Stimulated activated CD4-positive, alpha-beta T cell treated with anti-CD3 and anti-CD28 coated beads, Interleukin-1b, Interleukin-23, amount 100 ng/mL, for 4 hours (primary cell): ENCODE measurements at places on chromosomes 11 and 22.

GRCh38 chr11:86126862-86127261 is 58.0 kb upstream of the PICALM start:
- no peak for DNase-seq

GRCh38 chr11:46393231-46393616 is 1.6 kb upstream of the CHRM4 start:
- DNase-seq: no peak

DNA sequence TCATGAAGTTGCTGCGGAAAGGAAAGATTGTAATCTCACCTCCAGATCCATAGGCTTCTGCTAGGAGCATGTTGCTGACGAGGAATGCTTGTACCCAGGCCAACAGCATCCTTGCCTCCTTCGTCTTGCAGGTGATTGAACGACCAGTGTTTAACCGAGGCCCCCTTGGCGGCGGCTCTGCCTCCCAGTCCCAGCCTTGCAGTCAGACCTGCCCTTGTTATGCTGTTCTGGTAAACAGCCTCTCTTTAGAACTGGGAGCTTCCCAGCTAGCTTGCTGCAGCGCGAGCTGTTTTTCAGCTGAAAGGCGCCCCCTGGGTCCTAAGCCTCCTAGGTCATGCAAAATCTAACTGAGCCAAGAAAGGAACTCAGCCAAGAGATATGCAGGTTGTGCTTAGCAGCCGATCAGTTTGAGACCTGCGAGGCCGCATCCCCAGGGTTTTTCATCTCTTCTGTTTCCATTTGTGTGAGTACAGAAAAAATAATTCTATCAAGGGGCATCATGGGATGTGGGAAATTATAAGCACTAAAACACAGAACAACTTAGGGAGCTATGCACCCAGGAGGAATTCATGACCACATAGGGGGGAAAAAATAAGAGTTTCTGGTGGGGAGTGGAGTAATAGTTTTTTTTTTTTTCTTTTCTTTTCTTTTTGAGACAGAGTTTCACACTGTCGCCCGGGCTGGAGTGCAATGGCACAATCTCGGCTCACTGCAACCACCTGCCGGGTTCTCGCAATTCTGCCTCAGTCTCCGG is at the start of gene PIK3IP1:
PIK3IP1 (minus strand) TSS at position 253 of the 754 bp plus-strand sequence; CDS start at position 109, 144 bp downstream.
- DNase-seq: peak; percentile 66

DNA sequence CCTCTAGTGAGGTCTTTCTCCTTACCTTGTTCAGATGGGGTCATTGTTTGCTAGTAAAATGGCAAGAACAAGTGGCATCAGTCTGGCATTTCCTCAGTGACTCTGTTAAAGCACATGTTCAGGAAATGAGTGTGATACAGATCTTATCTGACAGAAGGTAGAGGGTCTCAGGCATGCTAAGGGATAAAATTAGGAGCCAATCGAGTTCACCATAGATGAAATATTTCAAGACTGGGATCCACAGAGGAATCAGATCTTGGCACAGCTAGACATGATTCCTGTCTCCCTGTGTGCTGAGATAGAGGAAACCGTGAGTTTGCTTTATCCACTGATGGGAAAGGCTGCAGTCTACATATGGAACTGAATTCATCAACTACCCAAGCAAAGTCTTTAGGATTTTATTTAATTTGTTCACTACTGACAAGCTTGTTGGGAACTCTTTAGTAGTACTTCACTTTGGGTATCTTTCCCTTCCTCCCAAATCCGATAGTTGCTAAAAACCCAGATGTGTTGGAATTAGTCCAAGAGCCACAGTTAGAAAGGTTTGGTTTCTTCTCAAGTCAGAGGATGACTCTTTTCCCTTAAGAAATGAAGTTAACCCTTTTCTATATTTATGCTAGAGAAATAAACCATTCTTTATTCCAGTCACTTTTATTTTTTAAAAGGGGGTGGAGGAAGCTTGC is 18.4 kb downstream of the FAM118B start:
- DNase-seq: no peak

DNA sequence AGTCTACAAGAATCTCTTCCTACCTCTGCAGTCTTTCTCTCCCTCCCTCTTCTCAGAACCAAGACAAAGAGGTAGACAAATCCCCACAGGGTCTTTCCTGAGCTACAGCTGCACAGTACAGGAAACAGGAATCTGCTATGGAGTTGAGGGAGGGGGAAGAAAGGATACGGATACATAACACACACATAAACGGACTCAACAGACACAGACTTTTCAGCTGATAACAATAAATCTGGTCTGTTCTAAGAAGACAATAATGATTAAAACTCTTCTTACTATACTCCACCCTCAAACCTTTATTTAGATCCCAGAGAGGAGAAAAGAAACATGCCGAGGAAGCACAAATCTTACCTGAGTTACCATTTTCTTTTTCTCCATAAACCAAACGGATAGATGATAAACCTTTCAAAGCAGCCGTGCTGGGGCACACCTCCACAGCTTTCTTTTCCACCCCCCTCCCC is 122.2 kb downstream of the APOL5 start:
- no peak for DNase-seq

GRCh38 chr11:12430954-12431595 is 53.7 kb downstream of the PARVA start:
- no peak for DNase-seq

DNA sequence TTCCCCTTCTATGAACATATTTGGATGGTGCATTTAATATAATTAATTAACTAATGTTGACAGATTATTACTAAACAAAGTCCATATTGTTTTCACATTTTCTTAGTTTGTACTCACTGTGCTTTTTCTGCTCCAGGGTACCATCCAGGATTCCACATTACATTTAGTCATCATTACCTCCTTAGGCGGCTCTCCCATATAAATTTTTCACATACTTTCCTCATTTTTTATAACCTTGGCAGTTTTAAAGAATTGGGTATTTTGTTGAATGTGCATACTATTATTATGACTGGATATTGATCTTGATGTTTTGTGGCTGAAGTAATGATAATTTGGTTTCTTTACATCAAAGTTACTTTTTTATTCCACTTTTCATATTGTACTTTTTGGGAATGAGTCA is 755.6 kb upstream of the ANO3 start:
- no peak for DNase-seq

DNA sequence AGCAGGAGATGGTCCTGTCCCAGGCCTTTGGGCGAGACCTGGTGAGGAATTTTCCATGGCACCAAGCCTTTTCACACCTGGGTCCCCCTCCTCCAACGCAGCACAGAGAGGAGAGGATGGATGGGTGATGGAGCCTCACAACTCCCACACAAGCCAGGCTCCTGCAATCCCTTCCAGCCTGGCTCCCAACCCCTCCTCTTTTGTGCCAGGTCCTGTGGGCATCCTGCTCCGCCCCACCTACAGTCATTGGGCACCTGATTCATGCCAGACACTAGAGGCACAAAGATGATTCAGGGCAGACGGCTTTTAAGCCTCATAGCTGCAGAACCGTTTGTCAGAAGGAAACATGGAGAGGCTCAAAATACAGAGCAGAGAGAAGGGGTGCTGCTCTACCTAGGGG is 16.1 kb upstream of the MYRF start:
- no peak for DNase-seq

GRCh38 chr11:27443746-27444507 is 28.7 kb downstream of the LGR4 start:
- DNase-seq: no peak

GRCh38 chr11:123704341-123704740 is 37.1 kb downstream of the ZNF202 start:
- no peak for DNase-seq

- DNase-seq: no peak
Observed at GRCh38 chr11:82901922-82902485, 468 bp downstream of the DDIAS start.

- DNase-seq: no peak
Observed at GRCh38 chr11:9203691-9204311, 61.3 kb downstream of the DENND5A start.
